ENCODE measurements at places on chromosomes 12 and 14. TPM values are rescaled to one million over a fixed set of nuclear protein-coding genes. Genes with fewer than 3 reads are reported as not detected.

Gene IL26
- not detected for total RNA-seq

Gene SYNE3
- total RNA-seq: 25.4 TPM

Gene P2RX7
- 25.6 TPM for total RNA-seq

Gene DIO3
- 0.38 TPM for total RNA-seq

Gene IFI27
- 394 TPM for total RNA-seq

Gene FAM181A
- 1.1 TPM for total RNA-seq

Gene TXNDC16
- total RNA-seq: 6.2 TPM

Gene CLEC2A
- not detected for total RNA-seq

Gene NEDD8
- 162 TPM for total RNA-seq

Gene ACOT6
- not detected for total RNA-seq

Gene FGF6
- total RNA-seq: not detected

Gene LRP1-AS
- total RNA-seq: not detected

Gene TBK1
- total RNA-seq: 17.8 TPM

Gene SLC39A2
- total RNA-seq: 0.35 TPM

Gene TMEM30B
- 20.9 TPM for total RNA-seq

Gene MYO1H
- 0.31 TPM for total RNA-seq

Gene BICDL1
- 12.0 TPM for total RNA-seq

Gene CD69
- 6.5 TPM for total RNA-seq

Gene OR4K15
- not detected for total RNA-seq

Gene OR6C2
- total RNA-seq: not detected

Gene EFS
- 15.8 TPM for total RNA-seq

Gene RNASE4
- total RNA-seq: 17.9 TPM

Gene GZMH
- total RNA-seq: 5.5 TPM

Gene VIPAS39
- total RNA-seq: 15.4 TPM

Gene IL31
- total RNA-seq: not detected

Gene PRIM1
- total RNA-seq: 13.6 TPM

Gene CCDC38
- total RNA-seq: not detected

Data from left lung (tissue), 14 donors.